ENCODE measurements at places on chromosomes 11 and 22.

- DNase-seq: no peak
Observed at GRCh38 chr22:39244496-39245129, at the start of gene PDGFB. Gene PDGFB (minus strand): TSS chr22:39244982. CDS start chr22:39243963, 1,019 bp downstream.

- peak; percentile 16 for DNase-seq
Observed at GRCh38 chr11:46207270-46207669, 70.2 kb upstream of the CREB3L1 start.

- no peak for DNase-seq
Observed at GRCh38 chr22:25030636-25031035, 78.1 kb downstream of the KIAA1671 start.

DNA sequence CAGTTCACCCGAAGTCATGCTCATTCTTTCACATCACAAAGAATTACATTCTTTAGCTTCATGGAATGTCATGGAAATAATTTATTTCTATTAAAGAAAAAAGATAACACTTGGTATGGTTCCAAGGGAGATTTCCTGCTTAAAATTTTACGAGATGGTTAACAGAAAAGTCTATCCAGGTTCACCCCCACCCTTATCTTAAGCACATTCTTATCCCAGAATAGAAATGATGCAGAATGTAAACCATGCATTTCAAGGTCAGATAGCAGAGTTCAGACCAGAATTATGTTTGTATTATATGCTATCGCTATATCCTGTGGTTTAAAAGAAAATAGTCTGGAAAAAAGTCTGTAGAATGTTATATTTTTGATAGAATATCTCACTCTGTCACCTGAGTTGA lies 58.7 kb downstream of the GAS2 start:
- DNase-seq: no peak

GRCh38 chr11:102831489-102832440 lies 11.6 kb downstream of the MMP3 start:
- DNase-seq: no peak
